ENCODE measurements at places on chromosomes 2 and 18.

DNA sequence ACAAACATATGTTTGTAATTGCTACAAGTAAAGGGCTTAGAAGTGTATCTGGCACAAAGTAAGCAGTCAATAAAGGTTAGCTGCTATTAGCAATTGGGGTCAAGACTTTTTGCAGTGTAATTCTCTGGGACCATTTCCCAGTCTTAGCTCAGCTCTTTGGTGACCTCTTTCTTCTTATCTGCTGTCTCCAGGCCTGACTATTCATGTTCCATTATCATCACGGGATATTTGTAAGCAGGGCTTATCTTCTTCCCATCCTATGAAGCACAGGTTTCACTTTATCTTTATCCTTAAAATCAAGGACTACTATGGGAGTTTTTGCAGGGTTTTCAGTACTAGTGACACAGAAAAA lies 131.7 kb downstream of the DOCK10 start:
- no peak for DNase-seq

DNA sequence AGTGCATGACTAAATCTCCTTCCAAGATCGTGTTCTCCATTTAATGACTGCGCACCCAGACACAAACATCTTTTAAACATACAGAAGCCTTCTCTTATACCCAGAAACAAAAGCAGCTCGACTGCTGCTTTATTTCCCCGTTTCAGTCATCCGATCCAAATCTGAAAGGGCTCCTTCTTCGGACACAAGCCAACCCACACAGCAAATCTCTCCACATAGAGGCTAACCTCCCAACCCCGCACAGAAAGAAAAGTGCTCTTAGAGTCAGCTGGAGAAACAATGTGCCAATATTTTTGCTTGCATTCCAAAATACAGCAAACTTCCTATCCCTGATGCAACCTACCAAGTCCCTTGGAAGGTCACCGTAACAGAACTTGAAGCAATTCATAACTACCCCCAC lies 29.1 kb downstream of the GAREM1 start:
- no peak for DNase-seq

DNA sequence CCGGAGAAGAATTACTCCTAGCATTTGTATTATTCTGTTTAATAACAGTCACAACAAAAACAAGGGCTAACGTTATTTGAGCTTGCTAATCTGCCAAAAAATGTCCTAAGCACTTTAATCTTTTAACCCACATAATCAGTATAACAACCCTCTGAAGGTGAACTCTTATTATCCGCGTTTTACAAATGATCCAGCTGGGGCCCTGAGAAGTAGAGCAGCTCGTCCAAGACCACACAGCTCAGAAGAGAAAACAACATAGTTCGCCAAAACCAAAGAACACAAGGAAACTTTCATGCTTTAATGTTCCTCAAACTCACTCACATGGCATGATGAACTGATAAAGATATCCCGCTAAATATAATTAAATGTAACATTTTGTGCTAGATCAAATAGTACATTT lies 159.7 kb upstream of the ZNF236 start:
- no peak for DNase-seq

- DNase-seq, result no peak
These were observed 279.9 kb upstream of the NCKAP5 start for GRCh38 chr2:133848111-133848649.

- DNase-seq, result no peak
These were observed 132.7 kb upstream of the NT5C1B start for GRCh38 chr2:18722101-18722500.

DNA sequence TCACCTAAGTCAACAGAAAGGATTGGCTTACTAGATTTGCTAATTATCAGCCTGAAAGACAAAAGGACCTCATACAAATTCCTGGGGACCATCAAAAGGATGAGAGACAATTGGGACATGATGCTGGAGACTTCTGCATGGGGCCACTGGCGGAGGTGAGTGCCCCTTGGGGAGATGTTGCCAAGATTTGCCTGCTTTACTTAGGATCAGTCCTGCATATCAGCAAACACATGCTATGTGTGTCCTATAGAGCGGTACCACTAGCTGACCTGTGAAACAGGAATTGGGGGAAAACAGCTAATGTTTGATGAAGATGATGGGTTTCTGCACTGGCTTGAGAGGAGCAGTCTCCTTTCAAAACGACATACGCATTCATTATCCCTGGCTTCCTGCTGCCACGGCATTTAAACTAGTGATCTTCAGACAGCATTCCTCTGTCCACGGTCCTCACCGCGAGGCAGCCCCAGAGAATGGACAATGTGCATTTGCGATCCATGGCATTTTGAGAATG lies 104.2 kb downstream of the TGIF1 start:
- no peak for DNase-seq

DNA sequence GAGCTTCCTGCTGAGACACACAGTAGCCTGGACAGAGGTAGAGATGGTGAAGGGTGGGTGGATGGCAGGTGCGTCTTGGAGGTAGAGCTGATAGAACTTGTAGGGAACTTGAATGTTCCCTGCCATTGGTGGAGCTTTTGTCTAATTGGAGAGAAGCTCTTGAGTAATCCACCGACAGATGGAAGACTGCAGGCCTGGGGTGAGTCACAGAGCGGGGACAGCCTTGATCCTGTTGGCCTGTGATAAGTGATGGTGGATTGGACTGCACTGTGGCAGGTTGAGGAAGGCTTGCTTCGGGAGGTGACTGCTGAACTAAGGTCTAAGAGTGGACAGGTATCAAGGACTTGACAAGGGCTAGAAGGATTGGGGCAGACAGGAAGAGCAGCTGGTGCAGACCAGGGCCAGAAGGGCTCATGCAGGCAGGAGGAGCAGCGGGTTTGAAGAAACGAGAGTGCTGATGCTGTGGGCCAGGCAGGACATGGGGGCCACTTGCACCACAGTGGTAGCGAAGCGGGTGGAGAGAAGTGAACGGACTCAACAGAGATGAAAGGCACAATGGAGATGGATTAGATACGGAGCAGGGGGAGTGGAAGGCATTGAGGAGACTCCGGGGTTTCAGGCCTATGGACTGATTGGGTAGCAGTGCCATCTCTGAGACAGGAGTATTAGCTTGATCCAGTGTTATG lies 16.3 kb downstream of the CABLES1 start:
- DNase-seq, result no peak

GRCh38 chr2:143940720-143941119 lies 579.2 kb downstream of the ZEB2 start:
- DNase-seq, result no peak

- DNase-seq, result no peak
These were observed 61.8 kb upstream of the SLC66A3 start for GRCh38 chr2:11093467-11093866.
